ENCODE measurements at places on chromosomes 2 and 18.

DNA sequence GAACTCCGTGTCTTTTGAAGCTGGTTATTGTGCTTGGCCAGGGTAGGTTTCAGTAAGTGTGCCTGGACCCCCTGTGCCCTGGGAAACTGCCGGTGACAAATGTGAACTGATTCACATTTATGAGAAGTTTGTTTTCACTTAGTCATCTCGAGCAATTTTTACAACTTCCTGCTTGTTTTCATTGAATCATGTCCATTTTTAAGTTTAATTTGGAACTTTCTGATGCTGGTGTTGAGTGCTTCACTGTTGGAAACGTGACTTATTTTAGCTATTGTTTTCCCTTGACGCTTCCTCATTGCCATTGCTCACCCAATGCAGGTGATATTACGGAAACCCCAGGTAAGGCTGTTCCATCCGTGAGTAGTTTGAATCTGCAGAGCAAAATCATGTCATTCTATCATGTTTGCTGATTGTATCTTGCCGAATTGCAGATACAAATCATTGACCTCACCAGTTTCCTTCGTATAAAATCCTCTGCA, 97.2 kb downstream of the RTN4 start:
- no peak for DNase-seq

DNA sequence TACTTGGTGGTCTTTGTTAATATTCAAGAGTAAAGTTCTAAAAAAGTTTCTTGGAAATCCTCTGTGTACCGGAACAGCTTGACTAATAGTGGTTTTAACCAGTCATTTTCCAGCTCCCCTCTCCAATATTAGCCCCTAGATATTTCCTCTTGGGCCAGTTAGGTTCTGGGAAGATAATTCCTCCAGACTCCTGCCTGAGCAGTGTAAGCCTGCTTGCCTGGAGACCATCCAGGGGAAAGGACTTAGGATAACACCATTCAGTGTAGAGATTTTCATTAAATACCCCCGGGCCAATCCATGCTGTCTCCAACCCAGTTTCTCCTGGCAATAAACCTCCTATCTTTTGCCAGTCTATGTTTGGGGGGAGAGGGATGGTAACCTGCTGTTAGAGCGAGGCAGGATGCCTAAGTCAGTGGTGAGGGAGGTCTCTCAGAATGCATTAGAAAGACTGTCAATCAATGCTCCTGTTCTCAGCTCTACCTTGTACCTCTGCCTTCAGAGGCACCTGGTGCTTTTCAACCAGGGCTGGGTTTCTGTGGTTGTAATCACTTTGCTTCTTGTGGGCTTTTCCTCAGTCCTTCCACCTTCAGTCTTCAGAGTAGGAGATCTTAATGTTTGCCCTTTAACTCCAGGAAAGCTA, 186.4 kb downstream of the RNF152 start:
- DNase-seq, result no peak

DNA sequence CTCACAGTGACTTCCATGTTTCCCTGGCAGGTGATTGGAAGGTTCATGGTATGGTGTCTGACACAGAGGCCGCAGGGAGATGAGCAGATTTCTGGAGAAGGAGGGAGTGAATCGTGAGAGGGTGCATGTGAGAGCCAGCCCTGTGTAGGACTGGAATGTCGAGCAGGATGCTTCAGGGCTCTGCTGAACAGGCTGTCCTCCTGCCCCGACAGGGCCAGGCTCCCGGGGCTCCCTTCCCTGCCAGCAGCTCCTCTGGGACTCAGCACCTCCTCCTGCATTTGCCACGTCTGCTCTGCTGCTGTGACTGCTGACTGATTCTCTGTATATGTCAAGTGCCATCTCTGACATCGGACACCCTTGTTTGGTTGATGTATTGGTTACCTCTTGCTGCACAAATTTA, 38.5 kb upstream of the INHBB start:
- DNase-seq, result no peak

GRCh38 chr2:212021947-212022346, 516.7 kb downstream of the ERBB4 start:
- no peak for DNase-seq

DNA sequence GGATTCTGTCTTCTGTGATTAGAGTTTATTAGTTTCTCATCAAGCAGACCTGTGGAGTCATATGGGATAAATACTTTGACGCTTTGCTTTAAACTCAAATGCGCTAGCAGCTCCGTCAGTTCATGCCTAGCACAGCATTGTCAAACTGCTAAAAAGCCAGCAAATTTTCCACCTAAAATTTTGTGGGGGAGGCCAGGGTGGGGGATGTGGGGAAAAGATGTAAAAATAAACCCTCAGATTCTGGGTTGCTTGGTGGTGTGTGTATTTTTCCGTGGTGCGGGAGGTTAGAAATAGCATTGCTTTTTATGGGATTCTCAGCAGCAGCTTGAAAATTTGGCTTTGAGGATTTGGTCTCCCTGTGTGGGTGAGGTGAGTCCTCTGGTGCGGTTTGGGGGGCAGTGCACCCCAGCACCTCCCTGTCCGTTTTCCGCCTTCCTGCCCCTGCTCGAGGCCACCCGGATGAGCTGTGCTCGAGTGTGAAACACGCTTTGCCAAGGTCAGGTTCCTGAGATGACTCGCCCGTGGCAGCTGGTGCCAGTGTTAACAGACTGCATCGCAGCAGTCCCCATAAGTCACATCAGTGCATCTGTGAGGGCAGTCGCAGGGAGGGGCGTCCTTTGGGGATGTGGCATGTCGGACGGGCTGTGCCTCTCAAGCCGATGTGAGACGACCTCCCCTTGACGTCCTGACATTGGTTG, 65.9 kb downstream of the LDLRAD4 start:
- no peak for DNase-seq

DNA sequence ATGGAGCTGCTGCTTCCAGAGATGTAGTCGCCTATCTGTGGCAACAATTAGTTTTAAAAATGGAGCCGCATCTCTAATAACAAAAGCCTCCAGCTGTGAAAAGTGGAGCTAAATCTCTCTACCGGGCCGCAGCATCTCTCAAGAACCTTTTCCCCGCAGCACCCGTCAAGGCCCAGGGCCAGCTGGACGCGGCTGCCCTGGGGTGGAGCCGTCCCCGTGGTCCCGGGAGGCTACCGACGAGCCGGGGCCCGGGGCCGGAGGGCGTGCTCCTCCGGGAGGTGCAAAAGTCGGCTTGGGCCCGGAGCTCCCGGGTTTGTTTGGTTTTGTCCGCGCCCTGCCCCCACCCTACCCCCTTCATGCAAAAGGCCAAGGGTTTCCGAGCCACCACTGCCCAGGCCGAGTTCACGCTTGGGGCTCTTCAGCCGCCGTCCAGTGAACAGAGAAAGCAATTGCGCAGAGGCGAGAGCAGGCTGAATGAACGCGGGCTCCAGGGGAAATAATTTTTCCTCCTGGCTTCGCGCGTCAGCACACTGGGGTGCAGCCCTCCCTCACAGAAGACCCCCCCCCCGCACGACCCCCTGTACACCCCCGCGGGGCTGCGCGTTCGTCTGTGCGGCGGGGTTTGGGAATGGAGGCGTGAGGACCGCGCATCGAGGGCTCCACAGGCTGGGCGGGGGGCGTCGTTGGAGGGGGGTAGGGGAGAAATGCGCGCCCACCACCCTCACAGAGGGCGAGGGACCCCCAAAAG, 557 bp upstream of the GREB1L start:
- no peak for DNase-seq

GRCh38 chr2:96119389-96119751, 3.0 kb upstream of the ADRA2B start:
- DNase-seq, result no peak

Data from cortex of kidney (tissue), 1 donor.